ENCODE measurements at places on chromosomes 1 and 21. TPM values are rescaled to one million over a fixed set of nuclear protein-coding genes. Genes with fewer than 3 reads are reported as not detected.

The SLC35D1 gene
- 13.4 TPM for polyA plus RNA-seq

DNA sequence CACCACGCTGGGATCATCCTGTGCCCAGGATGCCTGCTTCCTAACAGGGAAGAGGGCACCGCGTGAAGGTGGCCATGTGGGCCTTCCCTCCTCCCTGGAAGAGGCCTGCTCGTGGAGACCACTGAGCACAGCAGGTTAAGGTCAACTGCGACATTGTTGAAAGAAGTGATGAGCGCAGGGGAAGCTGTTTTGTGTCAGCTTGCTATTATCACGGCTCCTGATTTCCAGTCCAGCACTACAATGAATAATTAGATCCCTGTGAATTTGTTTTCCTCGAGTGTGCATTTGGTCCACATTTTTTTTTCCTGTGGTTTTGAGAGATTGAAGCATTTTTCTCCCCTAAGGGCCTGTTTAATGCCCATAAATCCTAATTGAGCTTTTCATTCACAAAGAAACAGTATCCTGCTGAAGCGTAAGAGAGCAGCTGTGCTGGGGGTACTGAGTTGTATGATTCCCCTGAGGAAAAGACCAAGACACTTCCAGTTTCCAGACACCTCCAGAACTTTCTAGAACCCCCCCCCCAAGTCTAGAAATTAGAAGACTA lies 204.9 kb downstream of the KCNJ6 start:
- no peak for DNase-seq

- DNase-seq = no peak
Measured at GRCh38 chr1:54256522-54257345, 56.8 kb downstream of the MRPL37 start.

GRCh38 chr1:18948913-18949685 lies 7.4 kb downstream of the IFFO2 start:
- DNase-seq = no peak

All from renal cortex interstitium (tissue), 15 donors.